PC-9 (cell line): ENCODE measurements at places on chromosomes 1 and 21. TPM values are rescaled to one million over a fixed set of nuclear protein-coding genes. Genes with fewer than 3 reads are reported as not detected.

The KDF1 gene
- 20.5 and 21.3 TPM in 2 replicates for total RNA-seq

The CELA2B gene
- total RNA-seq = not detected in 2 replicates

The SLC25A34 gene
- 1.4 and 1.7 TPM in 2 replicates for total RNA-seq

The FNBP1L gene
- total RNA-seq = 34.1 and 34.3 TPM in 2 replicates

The CAPN9 gene
- not detected in 2 replicates for total RNA-seq

- H3K4me3 ChIP-seq = no peak overlapping the region
- peaks cover 27% of the 10 kb centered on the region for H3K36me3 ChIP-seq
- no peaks in the 10 kb centered on the region for H3K4me1 ChIP-seq
- DNase-seq = no peak
- no peak overlapping the region for H3K27ac ChIP-seq
Measured at GRCh38 chr1:155334962-155335361, 14.3 kb downstream of the RUSC1 start.

DNA sequence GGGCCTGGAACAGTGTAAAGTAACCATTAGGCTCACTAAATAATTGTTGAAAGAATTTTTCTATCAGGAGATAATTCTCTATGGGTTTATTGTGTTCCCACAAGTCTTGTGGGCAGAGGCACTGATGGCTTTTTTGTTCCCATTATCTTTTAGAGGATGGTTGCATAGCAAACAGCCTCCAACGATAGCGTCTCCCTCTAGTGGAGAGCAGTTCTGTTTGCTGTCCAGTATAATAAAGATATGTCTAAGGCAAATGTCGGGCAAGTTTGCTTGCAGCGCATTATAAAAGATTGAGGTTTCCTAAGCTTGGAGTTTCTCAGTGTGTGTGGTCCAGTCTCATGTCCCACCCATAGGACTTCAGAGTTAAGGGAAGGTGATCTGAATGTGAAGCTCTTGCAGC lies 1.3 kb upstream of the SLC6A17 start:
- H3K27ac ChIP-seq = no peak overlapping the region
- no peak overlapping the region for H3K4me3 ChIP-seq
- peaks cover 31% of the 10 kb centered on the region for H3K27me3 ChIP-seq
- DNase-seq = no peak
- no peaks in the 10 kb centered on the region for H3K36me3 ChIP-seq
- H3K4me1 ChIP-seq = peaks cover 14% of the 10 kb centered on the region
